ENCODE measurements at places on chromosomes 11 and 22. TPM values are rescaled to one million over a fixed set of nuclear protein-coding genes. Genes with fewer than 3 reads are reported as not detected.

GRCh38 chr11:1780700-1781592, 17.2 kb upstream of the CTSD start:
- no peak for DNase-seq
- peaks cover 27% of the 10 kb centered on the region for H3K27me3 ChIP-seq
- no peak overlapping the region for H3K27ac ChIP-seq
- H3K36me3 ChIP-seq, result no peaks in the 10 kb centered on the region
- no peak overlapping the region for H3K4me3 ChIP-seq

GRCh38 chr11:70590356-70590991, 192.1 kb downstream of the CTTN start:
- no peak for DNase-seq
- no peak overlapping the region for H3K27ac ChIP-seq
- H3K4me3 ChIP-seq, result no peak overlapping the region
- no peaks in the 10 kb centered on the region for H3K4me1 ChIP-seq

The GTF2H1 gene
- polyA plus RNA-seq, result 23.5 TPM

GRCh38 chr11:68446046-68446725, 14.4 kb upstream of the PPP6R3 start:
- H3K27me3 ChIP-seq, result no peaks in the 10 kb centered on the region
- no peaks in the 10 kb centered on the region for H3K36me3 ChIP-seq
- peaks cover 13% of the 10 kb centered on the region for H3K4me1 ChIP-seq
- no peak overlapping the region for H3K27ac ChIP-seq
- DNase-seq, result no peak

GRCh38 chr11:96257972-96258934, 84.7 kb downstream of the MAML2 start:
- peak overlapping the region; percentile 71 for H3K4me3 ChIP-seq
- peaks cover 84% of the 10 kb centered on the region for H3K4me1 ChIP-seq
- DNase-seq, result peak; percentile 58

The CASP5 gene
- not detected for polyA plus RNA-seq

GRCh38 chr11:8732324-8732670, 49.7 kb downstream of the RPL27A start:
- no peaks in the 10 kb centered on the region for H3K36me3 ChIP-seq
- peaks cover 38% of the 10 kb centered on the region for H3K4me1 ChIP-seq
- H3K27ac ChIP-seq, result peak overlapping the region; percentile 88
- no peaks in the 10 kb centered on the region for H3K27me3 ChIP-seq

GRCh38 chr11:66056501-66056900, 4.3 kb downstream of the SF3B2 start:
- no peak overlapping the region for H3K27ac ChIP-seq
- DNase-seq, result no peak
- H3K4me3 ChIP-seq, result no peak overlapping the region
- peaks cover 23% of the 10 kb centered on the region for H3K36me3 ChIP-seq
- H3K4me1 ChIP-seq, result peaks cover 32% of the 10 kb centered on the region
- H3K27me3 ChIP-seq, result no peaks in the 10 kb centered on the region

The TST gene
- polyA plus RNA-seq, result 0.99 TPM

GRCh38 chr11:1308743-1309497, 512 bp downstream of the TOLLIP start:
- DNase-seq, result no peak
- peaks cover 5% of the 10 kb centered on the region for H3K36me3 ChIP-seq
- peak overlapping the region; percentile 82 for H3K4me3 ChIP-seq

GRCh38 chr11:67006029-67006884, 16.7 kb upstream of the SYT12 start:
- no peak overlapping the region for H3K4me3 ChIP-seq
- peaks cover 8% of the 10 kb centered on the region for H3K27me3 ChIP-seq
- H3K4me1 ChIP-seq, result no peaks in the 10 kb centered on the region
- DNase-seq, result no peak
- no peaks in the 10 kb centered on the region for H3K36me3 ChIP-seq

DNA sequence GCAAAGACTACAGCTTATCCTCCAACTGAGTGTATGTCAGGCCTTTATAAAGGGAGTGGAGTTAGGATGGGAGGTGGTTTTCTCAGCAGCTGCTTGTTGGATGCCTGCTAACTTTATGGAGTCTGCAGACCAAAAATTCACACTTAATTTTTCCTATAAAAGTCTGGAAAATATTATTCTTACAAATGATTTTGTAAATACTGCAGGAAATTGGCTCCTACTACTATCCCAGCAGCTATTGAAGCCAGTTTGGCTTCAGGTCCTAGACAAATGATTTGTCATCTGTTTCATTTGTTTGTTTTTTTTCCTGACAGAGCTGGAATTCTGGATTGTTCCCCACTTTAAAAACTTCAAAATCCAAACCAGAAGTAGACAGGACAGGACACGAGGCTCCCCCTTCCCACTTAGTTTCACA, 292.5 kb downstream of the TMEM135 start:
- H3K27ac ChIP-seq, result no peak overlapping the region
- no peaks in the 10 kb centered on the region for H3K4me1 ChIP-seq
- H3K36me3 ChIP-seq, result peaks cover 7% of the 10 kb centered on the region
- H3K4me3 ChIP-seq, result no peak overlapping the region
- no peak for DNase-seq

The MTMR2 gene
- polyA plus RNA-seq, result 10.5 TPM

The RHOG gene
- 88.9 TPM for polyA plus RNA-seq

The P2RX6 gene
- polyA plus RNA-seq, result not detected

The OR51E2 gene
- not detected for polyA plus RNA-seq

- H3K27ac ChIP-seq, result no peak overlapping the region
- H3K4me1 ChIP-seq, result no peaks in the 10 kb centered on the region
- H3K27me3 ChIP-seq, result peaks cover 18% of the 10 kb centered on the region
- H3K36me3 ChIP-seq, result no peaks in the 10 kb centered on the region
- no peak for DNase-seq
Observed at GRCh38 chr11:102807921-102808320, 10.0 kb upstream of the MMP1 start.
